ENCODE measurements at places on chromosomes 1 and 21.

- no peak for DNase-seq
These were observed 21.0 kb downstream of the B3GALT5 start for GRCh38 chr21:39633770-39634181.

GRCh38 chr1:15799004-15799867 is 8.2 kb downstream of the UQCRHL start:
- no peak for DNase-seq

- no peak for DNase-seq
These were observed 16.7 kb downstream of the SHISA4 start for GRCh38 chr1:201905234-201905890.

GRCh38 chr1:58900396-58900795 is 116.5 kb upstream of the JUN start:
- DNase-seq: no peak

DNA sequence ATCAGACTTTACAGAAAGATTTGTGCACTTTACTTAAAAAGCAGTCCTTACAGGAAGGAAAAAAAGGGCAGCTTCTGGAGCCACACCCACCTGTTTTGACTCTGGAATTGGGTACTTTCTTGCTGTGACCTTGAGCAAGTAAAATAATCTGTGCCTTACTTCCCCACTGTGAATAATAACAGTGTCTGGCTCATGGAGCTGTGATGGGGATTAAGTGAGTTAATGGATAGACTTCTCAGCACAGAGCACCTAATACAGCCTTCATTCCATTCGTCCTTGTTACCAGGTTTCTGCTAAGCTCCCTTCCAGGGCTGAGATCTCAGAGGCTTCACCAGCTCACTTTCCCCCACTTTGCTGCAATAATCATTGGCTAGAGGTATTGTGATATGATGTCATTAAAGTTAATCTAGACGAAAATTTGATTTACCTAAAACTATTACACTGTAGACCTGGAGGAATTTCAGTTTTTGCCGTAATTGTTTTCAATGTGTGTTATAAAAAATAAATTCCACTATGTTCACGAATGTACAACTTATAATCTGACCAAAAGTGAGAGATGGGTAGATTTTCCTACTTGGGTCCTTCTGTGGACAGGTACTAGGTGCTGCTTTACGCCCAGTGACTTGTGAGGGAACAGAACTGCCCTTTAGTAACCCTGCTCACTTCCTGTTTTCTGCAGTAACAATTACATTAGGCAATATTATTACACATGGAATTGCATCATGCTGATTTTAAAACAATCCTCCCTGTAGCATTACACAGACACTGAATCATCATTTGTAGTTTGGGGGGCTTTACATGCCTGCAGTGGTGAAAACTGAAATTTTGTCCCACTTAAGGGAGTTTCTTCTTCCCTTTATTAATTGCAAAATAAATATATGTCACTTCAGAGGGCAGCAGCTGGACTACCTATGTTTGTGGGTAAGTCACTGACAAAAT is 19.7 kb upstream of the ABCG1 start:
- no peak for DNase-seq

GRCh38 chr21:35346697-35347096 is 297.6 kb upstream of the RUNX1 start:
- no peak for DNase-seq

DNA sequence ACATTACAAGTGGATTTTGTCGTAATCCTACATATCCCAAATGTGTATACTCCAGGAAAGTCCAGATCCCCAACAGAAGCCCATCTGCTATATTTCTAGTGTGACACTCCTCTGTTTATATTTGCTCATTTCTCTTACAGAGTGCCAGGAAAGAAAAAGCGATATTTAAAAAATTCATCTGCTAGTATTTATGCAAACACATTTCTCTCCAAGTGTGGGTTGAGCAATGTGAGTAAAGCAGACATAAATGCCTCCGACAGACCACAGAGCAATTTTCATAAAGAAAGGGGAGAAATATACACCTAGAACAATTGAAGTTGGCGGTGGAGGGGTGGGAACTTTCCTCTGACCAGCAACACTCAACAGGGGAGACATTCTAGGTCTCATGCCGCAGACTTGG is 22.2 kb upstream of the RAP1A start:
- DNase-seq: no peak

- no peak for DNase-seq
These were observed 14.5 kb downstream of the BRINP2 start for GRCh38 chr1:177185209-177185608.

DNA sequence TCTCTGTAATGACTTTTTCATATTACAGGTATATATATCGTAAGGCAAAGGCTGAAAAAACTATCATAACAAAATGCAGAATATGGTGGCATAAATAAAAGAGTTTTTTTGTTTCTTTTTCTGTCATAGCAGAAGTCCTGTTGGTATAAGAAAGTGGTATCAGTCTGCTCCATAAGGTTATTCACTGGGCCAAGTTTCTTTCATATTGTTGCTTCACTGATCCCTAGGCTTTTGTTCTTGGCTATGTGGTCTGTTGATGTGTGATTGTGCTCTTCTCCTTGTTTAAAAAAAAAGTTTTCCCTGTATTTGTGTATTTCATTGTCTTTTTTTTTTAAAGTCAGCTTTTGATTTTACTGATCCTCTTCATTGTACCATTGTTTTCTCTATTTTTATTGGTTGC is 26.0 kb downstream of the PTBP2 start:
- DNase-seq: no peak

DNA sequence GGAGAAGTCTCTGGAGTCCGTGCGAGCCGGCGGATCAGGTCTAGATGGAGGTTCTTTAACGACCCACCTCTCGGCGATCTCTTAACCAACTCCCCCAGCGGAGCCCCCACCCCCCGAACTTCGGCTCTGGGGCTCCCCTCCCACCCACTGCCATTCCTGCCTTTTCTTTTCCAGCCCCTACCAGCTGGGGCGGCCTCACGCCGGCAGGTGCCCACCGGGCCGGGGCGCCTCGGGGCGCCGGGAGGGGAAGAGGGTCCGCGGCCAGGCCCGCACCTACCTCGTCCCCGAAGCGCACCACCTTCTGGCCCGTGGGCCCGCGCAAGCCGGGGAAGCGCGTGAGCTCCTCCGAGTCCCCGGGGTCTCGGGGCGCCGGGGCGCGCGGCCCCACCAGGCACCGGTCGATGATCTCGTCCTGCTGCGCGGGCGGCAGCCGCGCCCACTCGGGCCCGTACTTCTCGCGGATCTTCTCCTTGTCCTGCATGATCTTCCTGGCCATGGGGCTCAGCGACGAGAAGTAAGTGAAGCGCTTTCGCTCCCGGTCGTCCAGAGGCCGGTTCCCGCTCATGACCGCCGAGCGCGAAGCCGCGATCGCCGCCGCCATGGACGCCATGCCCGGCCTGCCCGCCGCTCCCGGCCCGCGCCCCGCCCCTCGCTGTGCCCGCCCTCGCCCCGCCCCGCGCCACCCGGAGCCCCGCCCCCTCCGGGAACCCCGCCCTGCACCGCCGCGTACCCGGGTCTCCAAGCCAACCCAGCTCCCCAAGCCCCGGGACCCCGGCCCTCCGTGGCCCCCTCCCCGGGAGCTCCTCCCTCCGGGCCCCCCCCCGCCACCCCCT is at the start of gene C1orf198:
Gene C1orf198 (minus strand): TSS at position 619 of the 833 bp plus-strand sequence. CDS start 9 bp downstream, at position 610.
- peak; percentile 91 for DNase-seq

DNA sequence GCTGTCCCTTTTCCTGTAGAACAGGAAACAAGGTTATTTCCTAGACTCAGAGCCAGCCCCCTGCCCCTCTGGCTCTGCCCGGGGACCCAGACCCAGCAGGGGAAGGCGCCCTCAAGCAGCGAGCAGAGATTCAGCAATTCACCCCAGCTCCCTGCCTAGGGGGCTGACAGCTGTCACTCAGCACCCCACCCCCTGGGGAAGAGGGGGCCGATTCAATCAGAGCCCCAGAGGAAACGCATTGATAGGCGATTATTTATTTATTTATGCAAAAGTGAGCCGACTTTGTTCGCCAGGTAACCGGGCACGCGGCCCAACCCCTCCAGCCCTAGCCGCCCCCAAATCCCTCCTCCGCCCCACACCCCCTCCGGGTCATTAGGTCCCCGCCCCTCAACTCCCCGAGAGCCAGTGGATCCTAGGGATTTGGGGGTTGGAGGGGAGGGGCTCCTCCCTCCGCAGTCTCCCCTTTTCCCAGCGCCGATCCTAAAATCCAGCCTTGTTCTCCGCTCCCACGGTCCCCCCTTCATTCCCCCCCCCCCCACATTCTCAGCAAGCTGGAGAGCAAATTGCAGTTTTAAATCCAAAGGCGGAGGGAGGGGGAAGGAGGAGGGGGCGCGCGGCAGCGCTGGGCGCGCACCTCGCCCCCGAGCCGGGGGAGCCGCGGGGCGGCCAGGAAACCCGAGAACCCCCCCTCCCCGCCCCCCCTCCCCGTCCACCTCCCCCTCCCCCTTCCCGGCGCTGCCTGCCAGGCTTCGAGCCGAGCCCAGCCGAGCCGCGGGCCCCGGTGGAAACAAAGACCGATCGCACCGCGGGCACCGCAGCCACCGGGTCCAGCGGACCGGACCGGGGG is 1.3 kb downstream of the AHDC1 start:
- no peak for DNase-seq

- peak; percentile 40 for DNase-seq
These were observed 49.3 kb upstream of the TARBP1 start for GRCh38 chr1:234528074-234528865.

DNA sequence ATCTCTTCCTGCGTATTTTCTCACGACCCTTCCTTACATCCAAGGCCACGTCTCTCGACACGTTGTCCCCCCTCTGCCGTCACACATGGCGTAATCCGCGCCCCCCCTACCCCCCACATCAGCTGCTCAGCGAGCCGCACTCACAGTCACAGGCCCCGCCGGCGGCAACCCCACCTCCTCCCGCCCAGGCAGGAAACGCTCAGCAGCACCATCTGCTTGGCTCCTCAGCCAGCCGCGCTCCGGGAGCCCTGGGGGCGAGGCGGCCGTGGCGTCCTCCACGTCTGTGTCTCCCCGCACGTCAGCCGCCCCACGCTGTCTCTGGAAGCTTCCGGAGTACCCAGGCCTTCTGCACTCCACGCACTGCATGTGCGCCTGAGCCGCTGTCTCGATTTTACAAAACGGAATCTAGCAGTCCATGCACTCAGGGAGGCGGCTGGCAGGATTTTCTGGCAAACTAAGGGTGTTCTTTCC is 64.6 kb downstream of the SIK1 start:
- peak; percentile 24 for DNase-seq

DNA sequence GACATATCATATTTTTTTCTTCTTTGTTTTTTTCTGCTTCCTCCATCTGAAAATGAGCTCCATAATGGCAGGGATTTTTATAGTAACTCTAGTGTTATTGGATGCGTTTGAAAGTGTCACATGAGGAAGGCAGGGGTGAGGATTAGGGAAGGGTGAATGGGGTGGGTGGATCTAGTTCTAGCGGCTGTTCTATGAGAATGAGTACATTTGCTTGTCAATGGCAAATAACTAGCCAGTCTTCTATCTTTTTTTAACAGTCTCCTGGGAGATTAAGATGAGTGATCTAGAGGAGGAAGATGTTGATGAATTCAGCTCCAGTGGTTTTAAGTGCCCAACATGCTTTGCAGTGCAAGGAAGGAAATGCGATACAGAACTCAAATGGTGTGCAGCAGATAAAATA is 5.8 kb downstream of the OR14I1 start:
- no peak for DNase-seq

GRCh38 chr1:199167460-199167859 is 528.6 kb downstream of the PTPRC start:
- no peak for DNase-seq

DNA sequence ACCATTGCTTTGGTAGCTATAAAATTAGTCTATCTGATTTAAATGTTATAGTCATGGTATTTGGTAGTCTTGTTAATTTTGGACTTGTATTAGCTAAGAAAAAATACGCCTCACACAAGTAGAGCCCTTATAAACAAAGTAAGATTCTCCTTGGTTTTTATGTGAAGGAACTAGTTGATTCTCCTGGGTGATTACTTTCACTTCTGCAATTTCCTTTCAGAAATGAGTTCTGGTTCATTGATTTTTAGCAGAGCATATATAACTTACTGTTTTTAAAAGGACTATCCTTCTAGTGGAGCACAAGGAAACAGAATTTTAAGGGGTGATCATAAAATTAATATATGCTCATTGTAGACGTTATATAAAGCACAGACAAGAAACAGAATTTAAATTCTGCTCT is 120.1 kb downstream of the BACH1 start:
- no peak for DNase-seq
